ENCODE measurements at places on chromosomes 5 and 9.

GRCh38 chr9:111920531-111920930, 23.9 kb downstream of the UGCG start:
- DNase-seq = no peak

DNA sequence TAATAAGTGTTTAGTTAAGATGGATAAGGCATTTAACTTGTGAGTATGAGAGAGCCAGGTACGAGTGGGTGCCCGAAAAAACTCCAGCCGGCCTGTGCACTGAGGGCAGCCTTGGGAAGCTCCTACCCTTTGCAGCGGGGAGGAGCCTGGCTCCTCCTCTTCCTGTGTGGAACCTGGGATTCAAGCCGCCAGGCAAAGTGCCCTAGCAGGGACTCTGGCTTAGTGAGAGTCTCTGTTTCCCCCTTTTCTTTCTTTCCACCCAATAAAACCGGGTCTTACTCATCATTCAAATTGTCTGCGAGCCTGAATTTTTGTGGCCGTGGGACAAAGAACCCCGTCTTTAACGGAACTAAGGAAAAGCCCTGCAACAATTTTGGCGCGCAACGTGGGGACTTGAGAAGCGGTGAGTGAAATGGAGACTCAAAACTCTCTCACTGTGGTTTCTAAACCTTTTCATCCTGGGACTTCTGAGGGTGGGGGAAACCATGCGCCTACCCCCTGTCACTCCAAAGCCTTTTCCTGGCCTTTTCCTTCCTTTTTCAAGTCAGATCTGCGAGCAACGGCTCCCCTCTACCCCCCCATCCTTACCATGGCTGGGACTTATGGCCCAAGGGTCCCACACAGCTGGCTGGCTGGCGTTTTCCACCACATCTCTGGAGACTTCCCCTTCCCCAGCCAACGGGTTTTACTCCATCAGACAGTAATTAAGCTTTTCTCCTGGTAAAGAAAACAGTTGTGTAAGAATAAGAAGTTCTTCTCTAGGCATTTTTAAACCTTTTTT, 535.7 kb upstream of the ACO1 start:
- no peak for DNase-seq

DNA sequence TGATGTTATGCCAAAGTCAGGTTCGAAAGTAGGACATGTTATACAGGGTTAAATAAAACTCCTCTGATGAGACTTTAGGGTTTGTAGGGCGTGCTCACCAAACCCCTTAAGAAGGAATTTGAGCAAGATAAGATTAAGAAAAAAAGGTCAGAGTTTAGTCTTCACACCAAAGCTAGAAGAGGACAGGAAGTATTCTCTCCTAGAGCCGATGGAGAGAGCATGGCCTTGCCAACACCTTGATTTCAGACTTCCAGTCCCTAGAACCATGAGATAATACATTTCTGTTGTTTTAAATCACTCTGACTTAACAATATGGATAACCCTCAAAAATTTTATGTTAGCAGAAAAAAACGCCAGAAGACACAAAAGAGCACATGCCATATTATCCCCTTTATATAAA, 16.3 kb upstream of the PLCXD3 start:
- no peak for DNase-seq

GRCh38 chr9:36993933-36994764, 39.9 kb downstream of the PAX5 start:
- DNase-seq = no peak

DNA sequence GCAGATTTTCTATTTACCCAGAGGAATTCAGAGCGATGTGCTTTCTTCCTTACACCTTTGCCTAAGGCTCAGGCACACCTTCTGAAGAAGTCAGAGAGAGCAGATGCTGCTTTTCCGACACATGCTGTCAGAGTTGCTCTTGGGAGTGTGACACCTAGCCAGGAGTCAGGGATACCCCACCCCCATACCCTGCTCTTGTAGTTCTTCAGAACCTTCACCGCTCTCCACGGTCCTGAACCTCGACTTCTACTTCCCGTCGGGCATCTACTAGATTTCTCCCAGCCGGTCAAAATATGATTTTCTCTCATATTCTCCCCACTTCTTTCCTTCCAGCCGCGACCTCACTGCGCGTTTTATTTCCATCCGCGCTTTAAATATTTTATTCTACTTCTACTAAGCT, 1.7 kb downstream of the GRIN3A start:
- DNase-seq = peak; percentile 28

GRCh38 chr5:135210286-135211055, 176.4 kb upstream of the PITX1 start:
- DNase-seq = peak; percentile 6

DNA sequence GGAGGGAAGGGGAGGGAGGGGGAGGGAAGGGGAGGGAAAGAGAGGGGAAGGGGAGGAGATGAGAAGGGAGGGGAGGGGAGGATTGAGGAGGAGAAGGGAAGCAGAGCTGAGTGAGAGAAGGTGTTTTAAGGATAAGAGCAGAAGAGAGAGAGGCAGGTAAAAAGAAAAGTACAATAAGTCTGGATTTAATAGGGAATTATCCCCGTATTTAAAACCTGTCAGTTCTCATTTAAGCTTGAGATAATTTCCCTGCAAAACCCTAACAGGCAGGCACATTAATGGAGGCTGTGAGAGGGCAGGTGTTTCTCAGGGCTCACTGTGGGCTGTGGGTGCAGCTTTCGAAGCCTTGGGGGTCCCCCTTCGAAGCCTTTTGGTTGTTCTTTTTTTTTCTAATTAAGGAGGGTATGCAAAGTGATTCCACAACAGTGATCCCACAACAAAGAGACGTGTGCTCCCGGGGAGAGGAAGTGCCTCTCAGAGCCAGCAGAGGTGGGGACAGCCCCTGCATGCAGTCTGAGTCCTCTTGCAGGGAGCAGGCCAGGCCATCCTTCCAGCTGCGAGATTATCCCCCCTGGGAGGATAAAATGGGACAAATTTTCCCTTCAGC, 317.9 kb upstream of the IRX1 start:
- no peak for DNase-seq

GRCh38 chr9:134212809-134213507, 48.6 kb upstream of the RNU6ATAC start:
- DNase-seq = no peak

- no peak for DNase-seq
Measured at GRCh38 chr5:50744776-50745175, 78.3 kb downstream of the PARP8 start.

- DNase-seq = no peak
Measured at GRCh38 chr5:91283326-91283725, 99.8 kb downstream of the ARRDC3 start.

DNA sequence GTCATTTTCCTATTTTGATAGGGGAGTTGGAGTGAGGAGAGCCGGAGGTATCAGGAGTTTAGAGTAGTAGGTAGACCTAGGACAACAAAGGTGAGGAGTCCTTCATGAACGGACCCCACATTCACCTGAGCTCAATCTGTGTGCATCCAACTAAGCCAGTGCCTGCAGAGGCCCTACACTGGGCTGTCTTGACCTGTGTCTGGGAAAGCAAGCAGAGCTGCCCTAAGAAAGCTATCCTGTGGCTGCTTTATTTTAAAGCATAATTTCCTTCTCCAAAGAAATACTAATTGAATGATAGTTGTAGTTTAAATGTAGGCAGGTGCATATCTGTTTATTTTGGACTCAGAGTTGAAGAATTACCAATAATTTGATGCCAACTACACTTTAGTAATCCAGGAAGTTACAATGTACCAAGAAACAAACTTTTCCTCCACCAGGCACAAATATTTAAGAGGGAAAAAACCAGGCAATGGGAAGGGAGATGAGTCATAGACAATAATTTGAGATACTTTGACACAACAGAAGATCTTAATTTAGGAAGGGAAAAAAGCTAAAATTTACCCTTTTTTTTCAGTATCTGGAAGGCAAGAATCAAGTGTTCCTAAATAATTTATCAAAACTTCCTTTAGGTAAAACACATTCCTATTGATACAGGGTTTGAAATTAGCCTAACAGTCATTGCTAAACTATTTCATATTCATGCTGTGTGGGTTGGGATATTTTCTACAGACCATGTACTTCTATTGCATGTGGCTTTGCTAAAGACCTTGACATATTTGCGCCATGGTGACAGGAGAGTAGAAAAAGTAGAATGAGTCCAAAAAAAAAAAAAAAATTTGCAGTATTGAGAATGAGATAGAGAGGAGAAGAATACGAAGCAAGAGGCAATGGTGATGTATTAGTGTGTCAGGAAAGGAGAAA, 376.6 kb upstream of the TUSC1 start:
- no peak for DNase-seq

DNA sequence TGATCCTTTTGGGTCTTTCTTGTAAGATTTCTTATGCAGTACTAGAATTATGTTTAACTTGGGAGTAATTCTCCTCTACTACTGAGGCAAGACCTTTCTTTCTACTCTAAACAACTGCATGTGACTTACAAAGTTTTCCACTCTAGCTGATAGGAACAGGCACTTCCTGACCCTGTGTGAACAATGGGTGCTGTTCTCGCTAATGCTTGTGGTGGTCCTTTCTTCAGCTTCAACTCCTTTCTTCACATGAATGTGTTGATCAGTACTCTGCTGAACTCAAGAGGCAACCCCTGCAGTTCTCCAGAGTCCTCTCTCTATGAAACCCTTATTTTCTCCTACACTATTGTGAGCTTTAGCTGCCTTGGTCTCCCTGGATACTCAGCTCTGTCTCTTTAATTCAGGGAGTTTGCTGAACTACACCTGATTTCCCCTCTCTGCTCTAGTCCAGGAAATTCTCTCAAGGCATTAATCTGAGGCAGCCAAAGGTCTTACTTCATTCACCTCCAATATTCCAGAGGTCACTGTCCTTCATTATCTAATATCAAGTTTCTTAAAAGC, 484.6 kb upstream of the PIK3R1 start:
- DNase-seq = no peak

DNA sequence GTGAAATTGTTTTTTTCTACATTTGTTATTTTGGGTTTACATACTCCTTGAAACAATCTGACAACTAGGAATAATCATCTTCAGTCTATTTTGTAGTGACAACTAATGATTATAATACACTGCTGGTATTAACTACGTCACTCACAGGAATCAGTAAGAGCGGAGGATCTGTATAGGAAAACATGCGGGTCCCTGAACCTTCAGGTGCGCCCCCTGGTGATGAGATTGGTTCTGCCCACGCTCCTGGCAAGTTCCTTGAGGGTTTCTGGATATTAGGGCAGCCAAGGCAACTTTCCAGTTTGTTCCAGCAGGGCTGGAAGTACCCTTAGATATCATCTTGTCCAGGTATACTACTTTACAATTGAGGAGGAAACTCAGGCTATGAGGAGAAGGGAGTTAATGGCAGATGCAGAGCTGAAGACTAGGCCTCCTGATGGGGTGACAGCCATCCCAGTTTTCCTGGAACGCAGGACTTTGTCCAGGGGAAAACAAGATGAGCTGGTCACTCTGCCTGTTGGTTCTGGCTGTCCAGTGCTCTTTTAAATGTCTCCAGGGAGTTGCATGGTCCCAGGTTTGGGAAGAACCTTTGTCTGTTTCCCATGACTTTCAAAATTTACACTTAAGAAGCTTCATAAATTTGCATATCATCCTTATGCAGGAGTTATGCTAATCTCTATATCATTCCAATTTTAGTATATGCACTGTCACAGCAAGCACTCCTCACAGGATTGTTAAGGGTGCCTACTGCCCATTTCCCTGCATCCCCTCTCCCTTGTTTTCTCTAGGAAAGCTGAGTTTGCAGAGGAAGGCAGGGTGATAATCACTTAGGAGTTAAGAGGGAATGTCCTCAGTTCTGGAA, 14.9 kb upstream of the WNT8A start:
- DNase-seq = peak; percentile 79

DNA sequence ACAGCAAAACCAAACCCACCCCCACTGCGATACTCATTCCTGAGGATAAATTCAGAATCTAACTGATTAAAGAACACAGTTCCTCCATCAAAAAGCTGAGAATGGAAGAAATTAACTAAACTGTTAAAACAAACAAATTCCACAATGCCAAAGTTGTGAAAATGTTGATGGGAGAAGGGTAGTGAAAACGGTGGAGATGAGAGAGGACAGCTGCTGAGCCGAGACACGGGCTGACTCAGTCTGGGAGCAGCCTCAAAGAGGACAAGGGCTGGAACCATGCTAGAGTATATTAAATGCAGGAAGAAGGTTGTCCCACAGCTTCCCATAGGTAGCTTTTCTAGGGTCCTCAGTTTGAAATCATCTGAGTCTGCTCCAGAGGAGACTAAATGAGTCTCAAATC, 14.3 kb downstream of the ADAMTS12 start:
- DNase-seq = no peak

DNA sequence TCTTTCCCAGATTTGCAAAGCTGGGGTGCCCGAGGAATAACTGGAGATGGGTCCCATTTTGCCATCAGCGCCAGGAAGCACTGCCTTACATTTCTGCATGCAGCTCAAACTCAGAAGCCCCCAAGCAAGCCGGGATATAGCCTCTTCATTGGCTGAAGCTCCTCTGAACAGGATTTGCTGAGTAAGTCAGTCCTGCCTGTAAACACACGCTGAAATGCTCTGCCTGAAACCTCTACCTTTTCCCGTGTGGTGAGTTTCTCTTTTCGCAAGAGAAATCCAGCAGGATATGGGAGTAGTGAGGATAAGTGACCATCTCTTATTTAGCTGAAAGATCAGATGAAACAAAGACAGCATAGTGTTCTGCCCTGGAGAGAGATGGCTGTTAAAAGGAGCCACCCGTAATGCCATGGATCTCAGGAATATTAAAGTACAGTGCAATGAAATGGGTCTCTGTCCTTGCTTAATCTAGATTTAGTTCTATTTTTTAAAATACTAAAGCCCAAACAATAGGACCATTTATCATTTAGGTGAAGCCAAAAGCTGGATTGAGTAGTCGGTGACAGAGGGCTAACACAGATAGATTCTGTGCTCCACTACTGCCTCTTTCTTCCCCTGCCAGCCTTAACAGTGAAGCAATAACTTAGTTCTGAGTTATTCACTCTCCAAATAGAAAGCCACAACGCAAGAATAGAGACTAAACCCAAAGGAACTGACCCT, 177.5 kb upstream of the PPP2R2B start:
- no peak for DNase-seq

GRCh38 chr9:116695438-116695837, 8.3 kb downstream of the TRIM32 start:
- DNase-seq = no peak

GRCh38 chr5:27928060-27928459, 889.7 kb upstream of the CDH9 start:
- DNase-seq = no peak

DNA sequence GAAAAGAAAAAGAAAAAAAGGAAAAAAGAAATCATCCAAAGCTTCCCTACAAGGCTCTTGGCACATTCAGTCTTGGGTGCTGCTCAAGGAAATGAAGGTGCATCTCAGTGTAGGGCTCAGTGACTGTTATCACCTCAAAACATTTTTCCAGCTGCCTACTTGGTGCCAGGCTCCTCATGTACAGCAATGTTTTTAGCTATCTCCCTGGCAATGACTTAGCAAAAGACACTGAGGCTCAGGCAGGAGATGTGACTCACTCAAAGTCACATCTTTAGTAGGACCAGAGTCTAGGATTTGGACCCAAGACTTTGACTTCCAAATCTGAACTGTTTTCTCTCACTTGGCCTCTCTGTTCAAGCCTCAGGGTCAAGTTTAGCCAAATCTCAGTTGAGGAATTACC, 264.2 kb downstream of the CRB2 start:
- DNase-seq = no peak
